ENCODE measurements at places on chromosomes 13 and 19.

GRCh38 chr19:4096049-4096892, 27.7 kb downstream of the MAP2K2 start:
- no peak for DNase-seq

DNA sequence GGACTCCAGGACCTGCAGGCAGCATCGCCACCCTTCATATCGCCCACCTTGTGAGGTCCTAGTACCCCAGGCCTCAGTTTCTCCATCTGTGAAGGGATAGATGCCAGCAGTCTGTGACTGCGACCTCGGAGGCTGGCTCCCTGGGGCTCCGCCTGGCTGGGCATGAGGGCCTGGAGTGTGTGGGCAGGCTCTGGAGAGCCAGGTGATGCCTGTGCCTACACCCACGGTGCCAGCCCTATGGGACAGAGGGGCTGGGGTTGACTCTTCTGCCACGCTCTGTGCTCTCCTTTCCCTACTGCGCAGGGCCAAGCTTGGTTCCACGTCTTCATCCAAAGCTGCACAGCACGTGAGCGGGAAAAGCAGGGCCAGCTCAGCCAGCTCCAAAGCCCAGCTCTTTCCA, 26.0 kb upstream of the NFIC start:
- no peak for DNase-seq

- DNase-seq: no peak
Observed at GRCh38 chr19:5364674-5365073, 24.1 kb upstream of the PTPRS start.

DNA sequence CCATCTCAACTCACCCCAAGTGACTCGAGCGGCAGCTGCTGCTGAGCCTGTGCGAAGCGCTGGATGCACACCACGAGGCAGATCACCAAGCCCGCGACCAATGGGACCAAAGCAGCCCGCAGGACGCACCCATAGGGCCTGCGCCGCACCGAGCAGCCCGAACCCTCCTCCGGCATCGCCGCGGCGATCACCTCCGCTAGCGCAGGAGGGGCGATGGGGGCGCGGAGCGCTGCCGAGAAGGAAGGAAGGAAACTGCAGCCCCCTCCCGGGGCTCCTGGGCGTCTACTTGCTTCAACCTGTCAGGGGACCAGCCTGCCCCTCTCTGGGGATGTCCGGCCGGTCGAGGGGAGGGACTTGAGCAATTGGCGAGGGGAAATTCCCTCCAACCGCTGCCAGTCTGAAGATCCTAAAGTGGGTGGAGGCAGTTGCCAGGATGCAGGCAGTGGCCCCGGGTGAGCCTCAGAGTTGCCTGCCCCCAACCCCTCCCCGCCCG, at the start of gene CD70:
CD70 (minus strand) TSS at position 324 of the 493 bp plus-strand sequence; CDS start at position 176, 148 bp downstream.
- DNase-seq: peak; percentile 8

- no peak for DNase-seq
Observed at GRCh38 chr13:100535426-100536135, 53.0 kb downstream of the GGACT start.

GRCh38 chr13:70523622-70524021, 415.4 kb upstream of the KLHL1 start:
- no peak for DNase-seq

All from Calu3 (cell line).